ENCODE measurements at places on chromosomes 1 and 21.
A peak's percentile ranks its signal among the peaks of the same experiment; 100 is the strongest.

- DNase-seq = no peak
Measured at GRCh38 chr1:37628026-37628556, 6.6 kb downstream of the RSPO1 start.

- no peak for DNase-seq
Measured at GRCh38 chr1:56872597-56872996, 18.0 kb downstream of the C8A start.

DNA sequence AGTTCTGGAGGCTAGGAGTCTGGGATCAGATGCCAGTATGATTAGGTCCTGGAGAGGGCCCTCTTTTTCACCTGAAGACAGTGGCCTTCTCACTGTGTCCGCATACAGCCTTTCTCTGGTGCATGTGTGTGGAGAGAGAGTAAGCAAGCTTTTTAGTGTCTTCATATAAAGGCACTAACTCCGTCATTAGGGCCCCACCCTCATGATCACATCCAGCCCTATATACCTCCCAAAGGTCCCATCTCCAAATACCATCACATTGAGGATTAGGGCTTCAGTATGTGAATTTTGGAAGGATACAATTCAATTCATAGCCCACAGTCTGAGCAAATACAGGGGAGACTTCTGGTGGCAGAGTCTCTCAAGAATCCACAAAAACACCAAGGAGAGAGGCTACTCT is 176.6 kb downstream of the BACH1 start:
- DNase-seq = no peak

DNA sequence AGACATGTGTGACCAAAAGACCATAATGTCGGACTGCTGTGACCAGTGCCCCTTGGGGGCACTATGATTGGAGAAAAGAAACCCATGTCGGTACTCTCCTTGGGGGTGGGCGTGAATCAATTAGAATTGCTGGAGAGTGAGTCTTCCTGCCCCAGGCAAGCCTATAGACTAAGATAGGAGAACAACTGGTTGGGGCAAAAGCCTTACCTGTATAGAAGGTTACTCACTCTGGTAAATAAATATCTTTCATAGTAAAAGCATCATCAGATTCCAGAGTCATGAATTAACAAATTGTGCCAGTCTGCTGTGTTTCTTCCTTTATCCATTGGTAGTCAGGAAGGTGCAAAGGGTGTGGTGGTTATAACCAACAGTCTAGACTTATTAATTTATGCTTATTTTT is 2.9 kb upstream of the PTGFRN start:
- no peak for DNase-seq

DNA sequence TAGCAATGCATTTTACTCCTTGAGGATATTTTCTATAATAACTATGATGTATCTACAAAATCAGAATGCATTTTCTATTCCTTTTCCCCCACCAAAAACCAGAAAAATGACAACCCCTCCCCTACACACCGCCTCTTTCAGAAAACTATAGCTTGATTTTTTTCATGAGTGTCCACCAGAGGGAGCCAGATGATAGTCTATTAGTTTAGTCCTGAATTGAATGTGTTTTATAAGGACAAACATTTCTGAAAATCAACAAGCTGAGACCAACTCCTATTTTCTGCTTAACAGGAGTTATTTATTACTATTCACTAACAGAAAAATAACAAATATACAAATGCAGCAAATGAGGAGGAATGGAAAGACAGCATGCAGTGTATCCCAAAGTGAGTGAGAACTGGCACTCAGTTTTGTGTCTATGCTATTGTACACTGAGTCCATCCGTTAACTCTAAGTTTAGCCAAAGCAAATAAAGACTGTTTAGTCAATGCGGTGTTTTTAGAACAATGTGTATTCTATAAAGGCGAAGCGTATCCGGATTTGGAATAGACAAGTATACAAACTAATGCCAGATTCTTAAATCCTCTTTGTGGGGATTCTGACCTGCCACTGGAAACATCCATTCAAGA is 182.6 kb downstream of the VAV3 start:
- DNase-seq = peak; percentile 68

DNA sequence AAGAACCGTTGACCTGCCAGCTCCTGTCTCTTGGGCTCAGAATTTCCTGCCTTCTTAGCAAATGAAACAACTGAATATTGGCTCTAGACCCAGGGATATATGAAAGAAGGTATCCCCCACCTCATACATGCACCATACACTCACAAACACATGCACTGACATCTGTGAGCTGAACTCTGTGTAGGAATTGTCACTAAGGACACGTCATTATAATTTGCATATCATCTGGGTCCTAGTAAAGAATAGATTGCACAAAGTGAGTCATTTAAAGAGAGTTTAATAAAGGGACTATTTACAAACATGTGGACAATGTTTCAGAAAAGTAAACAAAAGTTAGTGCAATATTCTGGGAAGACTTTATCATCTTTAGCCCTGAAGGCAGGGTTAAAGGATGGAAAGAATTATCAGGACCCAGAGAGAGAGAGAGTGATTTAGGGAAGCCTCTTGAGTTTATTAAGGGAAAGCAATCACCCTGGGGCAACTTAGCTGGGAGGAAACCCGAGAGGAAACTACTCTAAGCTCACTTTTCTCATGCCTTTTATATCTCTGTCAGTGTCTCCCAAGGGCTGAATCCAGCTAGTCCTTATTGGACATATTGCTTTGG is 74.1 kb upstream of the PLA2G4A start:
- peak; percentile 7 for DNase-seq

GRCh38 chr1:67274623-67275325 is 32.9 kb upstream of the IL12RB2 start:
- no peak for DNase-seq

GRCh38 chr1:172342584-172343239 is 77.8 kb upstream of the C1orf105 start:
- DNase-seq = no peak

GRCh38 chr1:91725989-91726721 is 159.8 kb downstream of the TGFBR3 start:
- peak; percentile 68 for DNase-seq

DNA sequence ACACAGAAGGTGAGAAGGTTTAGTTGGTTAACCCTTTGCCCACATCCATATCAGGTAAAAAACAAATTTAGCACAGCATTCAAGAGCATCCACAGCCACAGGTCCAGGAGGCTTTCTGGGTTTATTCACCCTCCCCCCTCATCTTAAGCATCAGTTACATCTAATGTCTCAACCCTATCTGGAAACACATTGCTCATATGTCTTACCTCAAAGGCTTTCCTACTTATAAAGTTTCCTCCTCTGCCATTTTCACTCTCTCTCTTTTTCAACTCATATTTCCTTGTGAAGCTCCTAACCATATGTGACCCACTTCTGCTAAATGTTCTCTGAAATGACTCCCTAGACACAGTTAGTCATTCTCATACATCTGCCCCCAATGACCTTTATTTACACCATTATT is 47.9 kb upstream of the RUNX1 start:
- no peak for DNase-seq

DNA sequence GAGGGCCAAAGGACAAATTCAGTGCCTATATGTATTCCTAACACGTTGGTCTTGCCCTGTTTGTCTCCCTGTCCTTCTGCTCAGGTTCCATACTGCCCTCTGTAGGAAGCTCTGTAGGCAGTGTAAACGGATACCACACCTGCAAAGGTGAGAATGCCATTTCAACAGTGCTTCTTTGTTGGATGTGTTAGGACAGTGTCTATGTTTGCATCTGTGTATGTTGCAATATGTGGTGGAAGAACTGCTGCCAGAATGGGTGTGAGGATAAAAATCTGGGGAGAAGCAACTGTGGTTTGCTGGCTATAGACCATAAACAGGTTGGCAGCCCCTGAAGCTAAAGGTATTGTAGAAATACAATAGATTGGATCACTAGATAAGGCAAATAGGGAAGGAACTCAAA is 113.1 kb upstream of the BMP8A start:
- DNase-seq = peak; percentile 80

GRCh38 chr1:200640963-200641401 is 20.4 kb upstream of the KIF14 start:
- DNase-seq = peak; percentile 65

- DNase-seq = no peak
Measured at GRCh38 chr1:240802271-240802670, 190.3 kb upstream of the GREM2 start.

- DNase-seq = peak; percentile 75
Measured at GRCh38 chr1:91282695-91283420, 121.8 kb downstream of the HFM1 start.

DNA sequence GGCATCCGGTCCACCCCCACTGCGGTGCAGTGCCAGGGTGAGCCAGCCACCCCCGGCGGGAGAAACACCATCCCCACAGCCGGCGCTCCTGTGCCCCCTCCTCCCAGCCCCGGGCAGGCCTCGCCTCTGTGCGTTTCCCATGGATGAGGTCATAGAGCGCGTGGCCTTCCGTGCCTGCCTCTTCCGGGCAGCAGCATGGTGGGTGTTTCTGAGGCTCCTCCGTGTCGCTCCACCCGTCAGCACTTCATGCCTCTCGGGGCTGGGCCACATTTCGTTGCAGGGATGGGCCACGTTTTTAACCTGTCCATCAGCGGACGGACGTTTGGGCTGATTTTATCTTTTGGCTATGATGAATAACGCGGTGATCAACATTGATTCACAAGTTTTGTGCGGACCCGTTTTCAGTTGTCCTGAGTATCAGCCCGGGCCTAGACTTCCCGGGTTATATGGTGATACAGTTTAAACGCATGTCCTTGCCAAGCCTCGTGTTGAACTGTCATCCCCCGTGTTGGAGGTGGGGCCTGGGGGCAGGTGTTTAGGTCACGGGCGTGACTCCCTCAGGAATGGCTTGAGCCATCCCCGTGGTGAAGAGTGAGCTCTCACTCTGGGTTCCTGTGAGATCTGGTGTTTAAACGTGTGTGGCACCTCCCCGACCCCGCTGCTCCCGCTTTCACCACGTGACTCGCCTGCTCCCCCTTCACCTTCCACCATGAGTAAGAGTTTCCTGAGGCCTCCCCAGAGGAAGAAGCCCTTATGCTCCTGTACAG is 64.8 kb downstream of the SLX9 start:
- DNase-seq = no peak

DNA sequence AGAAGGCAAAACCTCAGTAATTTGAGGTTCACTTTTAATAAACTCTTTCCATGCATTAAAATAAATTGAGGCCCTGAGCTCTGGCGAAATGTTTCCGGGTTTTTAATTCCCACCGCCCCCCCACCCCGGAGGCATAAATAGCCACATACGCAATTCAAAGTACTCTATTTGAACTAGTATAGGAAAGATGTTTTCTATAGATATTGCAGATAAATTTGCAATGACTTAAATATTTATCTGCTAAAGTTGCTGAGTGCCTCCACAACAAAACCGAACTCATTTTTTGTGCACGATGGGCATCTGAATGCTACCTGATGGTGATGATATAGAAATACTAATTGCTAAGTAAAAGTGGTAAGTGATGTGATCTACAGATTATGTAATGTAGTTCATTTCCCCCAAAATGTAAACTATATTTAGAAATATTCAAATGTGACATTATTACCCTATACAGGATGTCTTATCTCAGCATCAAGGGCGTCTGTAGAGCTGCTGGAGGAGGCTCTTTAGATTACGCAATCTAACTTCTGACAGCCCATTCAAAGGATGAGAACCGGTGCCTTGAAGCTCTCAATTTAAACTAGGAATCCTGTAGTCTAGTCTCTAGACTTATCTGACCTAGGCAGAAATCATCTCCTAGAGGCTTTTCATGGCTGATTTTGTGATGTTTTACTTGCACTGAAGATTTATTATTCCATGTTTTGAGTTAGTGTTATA is 8.5 kb downstream of the IRF2BP2 start:
- peak; percentile 72 for DNase-seq

DNA sequence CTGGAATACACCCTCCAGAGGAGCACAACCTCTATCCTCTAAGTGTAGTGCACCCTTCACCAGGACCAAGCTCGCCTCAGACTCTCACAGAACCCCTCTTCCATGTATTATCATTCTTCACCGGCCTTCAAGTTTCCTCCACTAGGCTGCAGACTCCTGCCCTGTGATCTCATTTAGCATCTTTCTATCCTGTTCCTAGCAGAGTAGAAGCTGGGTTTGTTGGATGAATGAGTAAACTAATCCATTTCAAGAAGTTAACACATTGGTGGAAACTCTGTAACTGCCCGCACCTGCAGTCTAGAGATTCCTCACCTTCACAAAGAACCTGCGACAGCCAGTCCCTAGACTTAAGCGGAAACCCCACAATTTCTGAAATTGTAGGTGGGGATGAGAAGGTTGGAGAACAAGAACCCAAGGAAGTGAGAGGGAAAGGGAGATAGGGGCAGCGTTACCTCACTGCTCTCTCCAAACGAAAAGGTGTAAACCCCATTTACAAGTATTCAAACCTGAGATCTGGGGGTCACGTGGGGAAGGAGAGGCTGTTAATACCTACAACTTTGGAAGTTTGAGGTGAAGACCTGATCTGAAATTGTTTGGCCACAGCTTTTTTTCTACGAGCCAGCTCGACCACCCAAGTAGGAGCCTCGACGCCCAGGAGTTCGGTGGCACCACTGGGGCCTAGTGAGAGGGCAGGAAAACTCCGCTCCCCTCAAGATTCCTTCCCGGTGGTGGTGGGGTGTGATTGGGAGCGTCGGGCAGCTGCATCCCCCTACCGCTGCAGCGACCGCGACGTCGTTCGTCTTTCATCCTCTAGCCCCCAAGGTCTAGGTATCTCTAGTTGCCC is 1.2 kb downstream of the PTPN14 start:
- peak; percentile 72 for DNase-seq

DNA sequence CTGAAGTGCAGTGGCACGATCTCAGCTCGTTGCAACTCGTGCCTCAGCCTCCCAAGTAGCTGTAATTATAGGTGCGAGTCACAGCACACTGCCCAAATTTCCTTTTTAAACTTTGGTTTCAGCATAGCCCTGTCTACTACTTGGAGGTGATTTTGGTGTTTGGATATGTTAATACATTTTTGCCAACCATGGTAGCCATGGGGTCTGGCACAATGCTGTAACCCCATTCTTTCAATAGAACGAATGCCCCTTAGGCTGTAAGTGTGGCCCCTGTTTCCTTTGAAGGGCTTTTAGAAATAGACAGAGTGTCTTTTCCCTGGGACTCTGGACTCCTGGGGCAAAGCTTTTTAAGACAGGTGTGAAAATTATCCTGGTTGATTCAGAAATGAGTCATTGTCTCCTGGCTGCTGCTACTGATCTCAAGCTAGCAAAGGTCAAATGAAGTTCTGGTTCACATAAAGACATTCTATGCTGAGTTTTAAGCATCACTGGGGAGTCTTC is 141.1 kb upstream of the RUNX1 start:
- DNase-seq = peak; percentile 69

- no peak for DNase-seq
Measured at GRCh38 chr21:29643289-29643688, 296.5 kb downstream of the GRIK1 start.

All from MCF 10A (cell line).